ENCODE measurements at places on chromosomes 6 and 20.

GRCh38 chr6:37535428-37535758, 35.7 kb upstream of the CCDC167 start:
- no peak for DNase-seq

GRCh38 chr6:96468681-96469224, 52.9 kb upstream of the UFL1 start:
- no peak for DNase-seq

DNA sequence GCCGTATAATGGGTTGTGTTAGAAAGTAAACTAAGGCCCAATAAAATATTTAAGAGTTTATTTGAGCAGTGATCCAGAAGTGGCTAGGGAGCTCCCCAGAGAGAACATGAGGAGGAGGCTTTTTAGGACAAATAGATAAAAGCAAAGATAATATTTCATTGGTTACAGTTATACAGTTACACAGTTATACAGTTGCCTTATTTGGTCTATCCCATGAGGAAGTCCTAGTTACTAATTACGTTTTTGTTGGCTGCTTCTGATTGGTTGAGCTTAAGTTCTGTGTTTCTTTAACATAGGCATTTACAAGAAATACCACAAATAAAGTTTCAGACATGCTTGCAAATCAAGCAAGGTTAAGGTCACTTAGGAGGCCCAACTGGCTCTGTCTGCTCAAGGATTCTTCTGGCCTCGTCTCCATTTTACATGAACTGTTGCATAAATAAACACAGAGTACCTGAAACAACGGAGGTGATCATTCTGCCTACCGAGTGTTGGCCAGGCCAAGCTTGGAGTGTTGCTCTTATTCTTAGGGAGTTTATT, 7.0 kb downstream of the UBD start:
- DNase-seq, result no peak

GRCh38 chr6:2998998-2999617, 586 bp upstream of the NQO2 start:
- peak; percentile 71 for DNase-seq

DNA sequence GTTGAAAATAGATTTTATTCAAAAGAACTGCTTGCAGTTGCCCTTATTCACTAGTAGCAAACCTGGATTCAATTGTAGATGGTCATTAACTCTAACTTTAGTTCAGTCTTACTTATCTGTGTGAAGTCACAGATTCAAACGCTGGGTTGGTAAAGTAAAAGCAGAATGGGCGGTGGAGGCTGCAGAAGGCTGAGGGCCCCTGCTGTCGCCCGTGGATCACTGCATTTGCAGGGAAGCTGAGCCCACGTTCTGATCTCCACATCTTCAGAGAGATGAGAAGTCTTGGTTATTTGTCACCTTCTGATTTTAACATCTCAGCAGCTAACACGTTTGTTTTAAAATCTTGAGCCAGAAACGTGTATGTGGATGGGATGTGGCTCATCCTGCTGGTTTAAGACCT, 75.1 kb downstream of the SNX9 start:
- DNase-seq, result no peak

GRCh38 chr6:167968091-167968490, 29.4 kb upstream of the KIF25 start:
- DNase-seq, result no peak

- DNase-seq, result no peak
These were observed 936 bp upstream of the TMX4 start for GRCh38 chr20:8020314-8021079.

GRCh38 chr20:8969146-8969583, 99.7 kb upstream of the PLCB4 start:
- DNase-seq, result no peak

DNA sequence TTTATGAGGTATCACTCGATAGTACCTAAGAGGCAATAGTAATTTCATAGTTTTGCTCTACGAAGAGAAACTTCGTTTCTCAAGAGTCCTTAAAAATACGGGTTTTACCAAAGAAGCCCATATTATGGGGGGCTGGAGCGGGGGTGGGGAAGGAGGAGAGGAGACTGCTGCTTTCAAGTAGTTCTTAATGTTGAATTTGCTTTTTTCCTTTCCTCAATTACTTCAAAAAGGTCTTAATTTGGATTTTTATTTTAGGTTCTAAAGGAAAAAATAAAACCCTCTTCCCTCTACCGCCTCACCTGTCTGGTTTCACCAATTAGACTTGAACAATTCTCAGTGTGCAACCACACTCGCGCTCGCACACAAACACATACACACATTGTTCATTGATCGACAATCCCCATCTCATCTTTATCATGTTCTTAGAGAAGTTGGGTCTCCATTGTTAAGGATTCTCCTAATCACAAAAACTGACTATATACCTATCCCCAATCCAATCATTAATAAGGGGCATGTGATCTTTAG, 97.2 kb downstream of the HFE start:
- DNase-seq, result no peak

GRCh38 chr6:47137073-47137472, 94.9 kb upstream of the ADGRF1 start:
- no peak for DNase-seq

- DNase-seq, result no peak
These were observed 130.4 kb downstream of the TNFRSF21 start for GRCh38 chr6:47179286-47179685.

- DNase-seq, result peak; percentile 33
These were observed 684 bp downstream of the PAQR8 start for GRCh38 chr6:52362443-52363227.

GRCh38 chr20:9966966-9967365, 67.8 kb upstream of the ANKEF1 start:
- no peak for DNase-seq

- no peak for DNase-seq
These were observed 25.0 kb upstream of the SCGN start for GRCh38 chr6:25627001-25627400.

GRCh38 chr6:157667211-157668008, 155.6 kb upstream of the SNX9 start:
- DNase-seq, result peak; percentile 46

DNA sequence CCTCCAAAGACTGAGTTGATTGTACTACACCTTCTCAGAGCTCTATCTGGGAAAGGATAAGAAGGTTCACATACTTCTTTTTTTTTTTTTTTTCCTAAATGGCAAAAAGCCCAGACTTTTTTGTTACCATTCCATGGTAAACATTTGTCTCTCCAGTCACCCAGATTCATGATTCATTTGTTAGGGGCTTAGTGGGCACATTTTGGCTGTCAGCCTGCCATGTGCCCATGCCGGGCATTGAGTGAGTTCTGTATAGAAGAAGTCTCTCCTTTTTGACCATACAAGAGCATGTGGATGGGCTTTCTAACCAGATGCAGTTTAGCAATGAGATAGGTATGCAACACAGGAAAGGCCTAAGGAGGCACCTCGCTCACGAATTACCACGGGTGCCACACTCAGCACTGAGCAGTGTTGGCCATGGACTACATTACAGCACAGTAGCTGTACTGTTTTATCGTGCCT, 447.5 kb upstream of the HSF2 start:
- DNase-seq, result no peak

GRCh38 chr20:45917790-45918141, 5.8 kb upstream of the PLTP start:
- no peak for DNase-seq

DNA sequence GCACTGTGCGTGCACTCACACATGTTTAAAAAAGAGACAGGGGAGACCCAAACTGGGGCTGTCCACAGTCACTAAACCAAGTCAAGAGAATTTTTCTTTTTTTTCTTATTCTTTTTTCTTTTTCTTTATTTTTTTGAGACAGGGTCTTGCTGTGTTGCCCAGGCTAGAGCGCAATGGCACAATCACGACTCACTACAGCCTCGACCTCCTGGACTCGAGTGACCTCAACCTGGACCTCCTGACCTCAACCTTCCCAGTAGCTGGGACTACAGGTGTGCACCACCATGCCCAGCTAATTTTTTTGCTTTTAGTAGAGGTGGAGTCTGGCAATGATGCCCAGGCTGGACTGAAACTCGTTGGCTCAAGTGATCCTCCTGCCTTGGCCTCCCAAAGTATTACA, 89.4 kb upstream of the NFATC2 start:
- DNase-seq, result no peak

GRCh38 chr20:11271319-11271718, 597.5 kb upstream of the JAG1 start:
- no peak for DNase-seq

DNA sequence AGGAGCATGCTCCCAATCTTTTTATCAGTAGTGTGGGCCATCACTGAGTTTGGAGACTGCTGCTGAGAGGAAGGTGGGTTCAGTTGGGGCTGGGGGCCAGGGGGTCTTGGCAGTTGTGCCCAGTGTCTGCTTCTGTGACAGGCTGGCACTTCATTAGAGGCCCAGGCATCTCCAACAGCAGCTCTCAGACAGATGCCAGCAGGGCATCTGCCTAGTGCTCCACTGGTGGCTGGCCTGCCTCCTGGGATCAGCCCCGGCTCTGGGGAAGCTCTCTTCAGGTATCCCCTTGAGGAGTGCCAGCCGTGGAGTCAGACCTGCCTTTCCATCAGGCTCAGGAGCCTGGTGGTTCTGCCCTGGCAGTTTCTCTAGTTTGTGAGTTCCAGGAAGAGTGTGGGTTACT, 77.3 kb downstream of the DTD1 start:
- no peak for DNase-seq

GRCh38 chr6:39493777-39494176, 171.3 kb upstream of the KCNK16 start:
- no peak for DNase-seq

- no peak for DNase-seq
These were observed 146.5 kb downstream of the SYCP2 start for GRCh38 chr20:59786801-59787537.

GRCh38 chr20:23404196-23404595, 17.1 kb downstream of the NAPB start:
- no peak for DNase-seq

GRCh38 chr6:127176146-127176545, 57.7 kb downstream of the RSPO3 start:
- no peak for DNase-seq

DNA sequence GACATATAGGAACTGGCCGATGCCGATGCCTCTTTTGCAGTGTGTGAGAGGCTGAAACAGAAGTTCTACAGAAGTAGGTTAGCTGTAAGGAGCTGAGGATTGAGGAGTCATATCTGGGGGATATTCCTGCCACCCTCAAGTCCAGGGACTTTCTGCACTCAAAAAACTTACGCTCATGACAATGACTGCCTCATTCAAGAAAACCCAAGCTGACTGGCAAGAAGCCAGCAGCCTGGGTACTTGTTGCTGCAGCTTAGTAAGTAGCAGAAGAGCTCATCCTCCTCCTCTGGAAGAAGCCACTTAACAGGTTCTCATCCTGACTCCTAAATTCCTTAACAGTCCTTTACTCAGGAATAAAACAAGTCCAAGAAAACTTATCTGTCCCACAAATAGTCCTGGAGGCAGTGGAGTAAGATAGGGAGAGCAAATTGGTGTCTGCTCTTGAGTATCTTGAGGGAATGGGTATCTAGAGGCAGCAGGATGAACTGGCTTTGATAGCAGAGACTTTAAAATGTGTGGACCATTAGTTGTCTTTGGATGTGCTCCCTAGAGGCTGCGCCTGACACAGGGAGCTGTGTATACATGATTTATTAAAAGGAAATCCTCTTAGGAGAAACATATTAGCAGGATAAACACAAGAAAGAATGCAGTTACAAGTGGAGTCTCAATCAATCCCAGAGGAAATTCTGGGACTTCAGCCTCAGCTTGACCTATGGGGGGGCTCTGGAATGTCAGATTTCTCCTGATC, 7.4 kb downstream of the CALHM5 start:
- no peak for DNase-seq

DNA sequence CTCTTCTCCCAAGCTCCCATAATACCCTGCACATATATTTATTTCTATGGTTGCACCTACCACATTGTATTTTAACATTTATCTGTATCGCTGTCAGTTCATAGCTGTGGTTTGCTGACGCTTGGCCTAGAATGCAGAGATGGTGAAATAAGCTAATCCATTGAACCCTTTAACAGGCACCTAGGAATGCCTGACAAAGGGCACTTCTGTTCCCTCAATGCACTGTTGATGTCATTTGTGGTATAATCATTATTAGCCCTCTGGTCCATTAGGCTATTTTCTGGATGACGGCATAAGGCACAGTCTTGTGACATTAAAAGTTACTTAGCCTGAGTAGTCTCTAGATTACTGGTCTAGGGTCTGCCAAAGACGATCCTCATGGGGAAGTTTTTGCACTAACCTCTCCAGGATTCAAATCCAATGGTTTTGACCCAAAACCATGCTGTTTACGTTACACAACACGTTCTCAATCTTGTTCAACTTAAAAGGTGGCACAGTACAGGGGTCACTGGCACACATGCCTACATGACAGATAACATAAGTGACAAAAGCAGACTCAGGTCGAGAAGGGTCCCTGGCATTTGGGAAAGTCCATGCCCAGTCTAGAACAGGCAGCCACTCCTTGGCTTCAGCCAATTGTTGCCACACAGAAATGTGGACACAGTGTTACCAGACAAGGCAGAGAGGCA, 2.1 kb upstream of the YWHAB start:
- no peak for DNase-seq

DNA sequence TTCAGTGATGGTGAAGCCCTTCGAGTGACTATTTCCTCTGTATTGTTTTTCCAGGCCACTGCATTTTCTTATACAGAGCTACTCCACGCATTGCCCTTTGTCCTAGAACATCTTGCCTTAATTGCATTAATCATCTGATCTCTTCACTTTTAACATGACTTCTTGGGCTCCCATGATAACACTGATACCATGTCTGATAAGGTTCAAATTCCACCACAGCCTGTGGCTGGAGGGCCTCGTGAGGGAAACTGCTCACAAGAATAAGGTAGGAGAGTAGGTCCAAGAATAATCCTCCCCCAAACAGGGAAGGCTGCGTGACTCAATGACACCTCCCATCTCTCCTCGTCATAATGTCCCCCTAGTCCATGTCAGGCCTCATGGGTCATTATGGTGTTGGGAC, 165.5 kb upstream of the ECI2 start:
- no peak for DNase-seq

Data from stimulated activated naive CD4-positive, alpha-beta T cell treated with Interleukin-2 at 50 U/mL for 16 hours (primary cell).